ENCODE measurements at places on chromosomes 1 and 21. TPM values are rescaled to one million over a fixed set of nuclear protein-coding genes. Genes with fewer than 3 reads are reported as not detected.
A peak's percentile ranks its signal among the peaks of the same experiment; 100 is the strongest.

- H3K27ac ChIP-seq = no peak overlapping the region
- peaks cover 2% of the 10 kb centered on the region for H3K27me3 ChIP-seq
- no peak for DNase-seq
- no peaks in the 10 kb centered on the region for H3K4me1 ChIP-seq
- H3K4me3 ChIP-seq = no peak overlapping the region
- no peaks in the 10 kb centered on the region for H3K36me3 ChIP-seq
Observed at GRCh38 chr1:228836427-228836826, 101.1 kb downstream of the RHOU start.

The MARK1 gene
- not detected for total RNA-seq

GRCh38 chr1:21121764-21122471, 54.8 kb downstream of the EIF4G3 start:
- no peaks in the 10 kb centered on the region for H3K4me1 ChIP-seq
- no peak overlapping the region for H3K27ac ChIP-seq
- peaks cover 13% of the 10 kb centered on the region for H3K36me3 ChIP-seq
- H3K4me3 ChIP-seq = no peak overlapping the region

- H3K27ac ChIP-seq = no peak overlapping the region
- no peaks in the 10 kb centered on the region for H3K4me1 ChIP-seq
- H3K36me3 ChIP-seq = no peaks in the 10 kb centered on the region
- H3K4me3 ChIP-seq = no peak overlapping the region
- peaks cover 6% of the 10 kb centered on the region for H3K27me3 ChIP-seq
Observed at GRCh38 chr1:224535641-224536040, 80.5 kb upstream of the CNIH3 start.

The GUCA2A gene
- not detected for total RNA-seq

DNA sequence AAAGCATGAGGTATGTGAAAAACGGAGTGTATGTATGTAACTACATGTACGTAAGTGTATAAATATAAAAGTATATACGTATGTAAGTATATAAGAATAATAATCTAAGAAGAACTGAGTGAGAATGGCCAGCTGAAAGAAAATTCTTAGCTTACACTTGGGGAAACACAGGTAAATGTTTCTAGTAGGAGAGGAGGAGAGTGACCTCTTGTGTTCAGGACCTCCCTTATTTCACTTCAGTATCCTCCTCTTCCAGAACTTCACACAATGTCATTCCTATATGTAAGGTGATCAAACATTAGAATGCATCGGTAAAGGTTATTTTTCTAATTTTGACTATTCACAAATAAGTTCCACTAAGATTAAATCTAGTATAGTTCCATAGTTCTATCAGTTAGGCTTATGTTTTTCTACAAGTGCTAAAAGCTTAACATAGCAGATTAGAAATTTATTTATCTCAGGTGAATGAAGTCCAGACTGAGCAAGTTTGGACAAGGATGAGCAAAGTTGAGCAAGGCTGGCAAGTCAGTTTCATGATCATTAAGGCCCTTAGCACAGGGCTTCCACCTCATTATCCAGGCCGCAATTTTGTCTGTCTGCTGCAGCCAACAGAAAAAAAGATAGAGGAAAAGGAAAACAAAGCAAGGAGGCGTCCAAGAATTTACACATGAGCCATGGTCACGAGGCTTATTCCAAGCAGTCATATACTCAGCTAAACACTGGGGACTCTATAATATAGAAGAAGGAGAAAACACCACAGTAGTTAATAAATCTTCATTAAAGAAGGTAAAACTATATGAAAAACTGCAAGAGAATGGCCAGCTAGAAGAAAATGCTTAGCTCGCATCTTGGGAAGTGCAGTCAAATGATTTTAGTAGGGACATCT, 7.1 kb upstream of the MROH9 start:
- H3K4me1 ChIP-seq = no peaks in the 10 kb centered on the region
- no peak overlapping the region for H3K4me3 ChIP-seq
- H3K27ac ChIP-seq = no peak overlapping the region
- no peak for DNase-seq
- H3K27me3 ChIP-seq = peaks cover 12% of the 10 kb centered on the region
- no peaks in the 10 kb centered on the region for H3K36me3 ChIP-seq

DNA sequence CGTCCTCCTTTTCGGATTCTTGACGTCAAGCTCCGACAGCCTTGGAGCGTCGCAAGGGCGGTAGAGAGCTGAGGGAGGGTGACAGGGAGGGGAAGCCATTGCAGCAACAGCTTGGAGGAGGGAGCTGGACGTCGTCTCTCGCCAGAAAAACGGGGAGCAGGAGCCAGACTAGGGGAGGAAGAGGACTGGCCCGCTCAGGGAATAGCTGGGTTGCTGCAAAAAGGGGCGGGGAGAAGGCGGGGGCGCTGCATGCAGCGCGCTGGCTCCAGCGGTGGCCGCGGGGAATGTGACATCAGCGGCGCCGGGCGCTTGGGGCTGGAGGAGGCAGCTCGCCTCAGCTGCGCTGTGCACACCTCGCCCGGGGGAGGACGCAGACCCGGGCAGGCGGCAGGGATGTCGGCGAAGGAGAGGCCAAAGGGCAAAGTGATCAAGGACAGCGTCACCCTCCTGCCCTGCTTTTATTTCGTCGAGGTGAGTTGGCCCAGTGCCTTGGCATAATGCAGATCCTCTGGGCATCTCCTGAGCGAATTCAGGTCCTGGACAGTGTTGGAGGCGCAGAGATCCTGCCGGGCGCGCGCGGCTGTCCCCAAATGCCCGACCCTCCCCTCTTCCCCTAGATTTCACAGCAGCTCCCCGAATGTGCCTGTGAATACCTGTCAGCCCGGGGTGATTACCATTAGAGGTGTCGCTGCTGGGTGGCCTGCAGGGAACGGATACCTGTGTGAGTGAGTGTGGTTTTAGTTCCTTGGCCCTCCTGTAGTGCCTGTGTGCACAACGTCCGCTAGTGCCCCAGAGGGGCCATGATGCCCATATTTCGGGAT, at the start of gene PLPPR4:
Gene PLPPR4, plus strand, starts transcription at position 292 of the 821 bp plus-strand sequence. Its CDS starts 102 bp downstream, at position 394.
- peaks cover 33% of the 10 kb centered on the region for H3K27me3 ChIP-seq
- H3K36me3 ChIP-seq = no peaks in the 10 kb centered on the region
- H3K4me1 ChIP-seq = peaks cover 1% of the 10 kb centered on the region
- H3K4me3 ChIP-seq = no peak within 1 kb of the TSS

DNA sequence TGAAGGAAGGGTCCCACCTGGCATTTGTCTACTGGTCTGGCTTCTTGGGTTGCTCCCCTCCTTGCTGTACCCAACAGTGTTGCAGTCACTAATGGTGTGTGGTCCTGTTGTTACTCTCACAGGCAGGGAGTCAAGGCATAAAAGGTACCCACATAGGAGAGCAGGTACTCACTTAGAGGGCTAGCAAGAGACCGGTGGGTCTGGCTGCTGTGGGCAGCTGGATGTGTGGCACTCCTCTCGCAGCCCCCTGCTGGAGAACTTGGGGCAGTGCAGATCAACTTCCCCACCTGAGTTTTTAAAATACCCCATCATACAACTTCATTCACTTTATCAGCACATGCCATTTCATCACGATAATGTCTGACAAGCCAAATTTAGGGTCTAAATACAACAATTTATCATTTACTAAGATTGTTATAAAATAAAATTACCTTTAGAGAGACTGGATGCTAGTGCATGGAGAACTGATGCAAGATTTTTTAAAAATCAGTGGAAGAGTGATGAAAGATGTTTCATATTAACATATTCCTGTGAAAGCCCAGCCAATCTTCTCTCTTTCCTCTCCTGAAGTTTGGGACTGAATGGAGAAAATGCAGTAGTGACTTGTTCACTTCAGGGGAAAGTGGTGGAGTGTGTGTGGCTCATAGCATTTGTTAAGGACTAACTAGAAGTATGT, 42.8 kb downstream of the ACP6 start:
- no peak overlapping the region for H3K27ac ChIP-seq
- H3K27me3 ChIP-seq = no peaks in the 10 kb centered on the region
- peak; percentile 70 for DNase-seq
- no peak overlapping the region for H3K4me3 ChIP-seq
- H3K4me1 ChIP-seq = peaks cover 31% of the 10 kb centered on the region

The LMX1A gene
- total RNA-seq = not detected

GRCh38 chr1:216390956-216391355, 32.3 kb downstream of the USH2A start:
- H3K27me3 ChIP-seq = no peaks in the 10 kb centered on the region
- H3K36me3 ChIP-seq = no peaks in the 10 kb centered on the region
- no peak overlapping the region for H3K4me3 ChIP-seq
- H3K27ac ChIP-seq = no peak overlapping the region
